Skin of body (tissue), 3 donors: ENCODE measurements at places on chromosomes 4 and X.

DNA sequence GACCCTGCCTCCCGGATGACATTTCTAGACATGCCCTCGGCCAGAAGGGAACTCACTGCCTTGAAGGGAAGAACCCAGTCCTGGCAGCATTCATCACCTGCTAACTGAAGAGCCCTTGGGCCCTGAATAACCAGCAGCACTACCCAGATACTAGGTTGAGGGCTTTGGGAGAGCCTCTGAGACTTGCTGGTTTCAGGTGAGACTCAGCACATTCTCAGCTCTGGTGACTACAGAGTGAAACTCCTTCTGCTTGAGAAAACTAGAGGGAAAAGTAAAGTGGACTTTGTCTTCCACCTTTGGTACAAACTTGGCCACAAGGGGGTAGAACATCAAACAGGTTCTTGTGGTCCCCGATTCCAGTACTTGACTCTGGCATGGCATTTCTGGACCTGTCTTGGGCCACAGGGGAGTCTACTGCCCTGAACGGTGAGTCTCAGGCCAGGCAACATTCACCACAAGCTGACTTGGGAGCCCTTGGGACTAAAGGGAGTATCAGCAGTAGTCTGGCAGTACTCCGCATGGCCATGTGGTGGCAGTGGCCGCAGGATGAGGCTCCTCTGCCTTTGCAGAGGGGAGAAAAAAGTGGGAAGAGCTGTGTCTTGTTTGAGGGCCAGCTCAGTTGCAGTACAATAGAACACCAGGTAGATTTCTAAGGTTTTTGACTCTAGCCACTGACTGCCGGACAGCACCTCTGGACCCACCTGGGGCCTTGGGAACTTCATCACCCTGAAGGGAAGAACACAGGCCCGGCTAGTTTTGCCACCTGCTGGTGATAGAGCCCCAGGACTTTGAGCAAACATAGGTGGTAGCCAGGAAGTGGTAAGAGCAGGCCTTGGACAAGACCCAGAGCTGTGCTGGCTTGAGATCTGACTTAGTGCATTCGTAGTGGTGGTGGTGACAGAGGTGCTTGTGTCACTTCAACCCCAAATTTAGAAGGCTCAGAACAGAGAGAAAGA, 414.8 kb downstream of the OPHN1 start:
- DNase-seq: no peak

DNA sequence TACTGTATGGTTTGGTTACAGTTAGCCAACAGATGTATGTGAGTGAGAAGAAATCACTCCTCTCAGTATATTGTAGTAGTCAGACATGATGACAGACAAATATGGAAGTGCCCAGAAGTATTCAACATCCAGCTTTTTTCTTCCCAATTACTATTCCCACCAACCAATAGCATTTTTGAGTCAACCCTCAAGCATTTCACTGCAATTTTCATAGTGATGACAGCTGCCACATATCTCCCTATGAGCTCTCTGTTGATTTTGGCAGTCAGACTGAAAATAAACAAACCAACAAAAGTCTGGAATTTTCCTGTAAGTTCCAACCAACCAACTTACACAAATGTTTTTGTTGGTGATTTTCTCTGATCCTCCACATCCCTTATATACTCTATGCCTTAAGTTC, 8.2 kb upstream of the TRAM1L1 start:
- DNase-seq: peak; percentile 1

DNA sequence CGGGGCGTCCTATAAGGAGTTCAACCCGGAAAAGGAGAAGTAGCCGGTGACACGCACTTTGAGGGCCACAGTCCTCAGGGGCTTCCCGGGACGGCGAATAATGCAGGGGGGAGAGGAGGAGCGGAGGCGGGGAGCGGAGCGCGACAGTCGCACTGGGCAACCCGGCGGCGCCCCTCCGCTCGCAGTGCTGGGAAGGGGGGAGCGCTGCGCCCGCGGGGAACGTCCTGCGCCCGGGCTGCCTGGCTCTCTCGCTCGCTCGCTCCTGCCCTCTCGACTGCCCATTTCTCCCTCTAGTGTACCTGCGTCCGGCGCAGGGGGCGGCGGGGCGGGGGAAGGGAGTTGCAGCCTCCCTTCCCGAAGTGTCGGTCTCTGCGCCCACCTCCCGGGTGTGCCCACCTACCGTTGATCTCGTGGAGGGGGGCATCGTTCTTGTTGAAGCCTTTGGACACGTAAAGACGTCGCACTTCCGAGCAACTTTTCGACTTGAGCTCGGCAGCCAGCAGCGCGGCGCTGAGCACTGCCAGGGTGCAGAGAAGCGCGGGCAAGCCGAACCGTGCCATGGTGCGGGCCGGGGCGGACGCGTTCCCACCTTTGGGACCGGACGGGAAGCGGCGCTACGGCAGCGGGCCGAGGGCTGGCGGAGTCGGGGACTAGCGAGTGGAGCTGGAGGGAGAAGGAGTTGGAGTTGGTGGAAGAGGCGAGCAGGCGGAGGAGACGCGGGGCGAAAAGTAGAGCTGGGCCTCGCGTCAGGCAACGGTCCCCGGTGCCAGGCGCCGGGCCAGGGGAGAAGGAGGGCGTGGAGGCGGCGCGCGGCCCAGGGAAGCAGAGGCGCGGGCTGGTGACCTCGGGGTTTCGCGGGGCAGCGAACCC, 648 bp downstream of the GPC4 start:
- no peak for DNase-seq

DNA sequence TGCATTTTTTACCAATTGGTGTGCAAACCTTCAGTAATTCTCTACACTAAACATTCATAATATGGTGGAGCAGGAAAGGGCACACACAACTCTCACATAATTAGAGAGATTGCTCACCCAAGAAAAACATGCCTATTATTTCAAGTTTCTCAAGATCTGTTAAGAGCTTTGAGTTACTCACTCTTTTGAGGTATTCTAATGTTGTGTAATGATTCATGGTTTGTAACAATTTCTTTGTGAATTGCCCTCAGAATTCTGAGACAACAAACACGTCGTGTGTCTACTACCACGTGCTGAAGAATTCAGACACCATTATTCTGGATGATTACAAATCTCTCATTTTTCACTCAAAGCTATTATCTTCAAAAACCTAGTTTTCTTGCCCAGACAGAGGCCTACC, 82.8 kb downstream of the PDGFC start:
- no peak for DNase-seq

- DNase-seq: no peak
These were observed 79.2 kb upstream of the NHS start for GRCh38 chrX:17295791-17296190.

DNA sequence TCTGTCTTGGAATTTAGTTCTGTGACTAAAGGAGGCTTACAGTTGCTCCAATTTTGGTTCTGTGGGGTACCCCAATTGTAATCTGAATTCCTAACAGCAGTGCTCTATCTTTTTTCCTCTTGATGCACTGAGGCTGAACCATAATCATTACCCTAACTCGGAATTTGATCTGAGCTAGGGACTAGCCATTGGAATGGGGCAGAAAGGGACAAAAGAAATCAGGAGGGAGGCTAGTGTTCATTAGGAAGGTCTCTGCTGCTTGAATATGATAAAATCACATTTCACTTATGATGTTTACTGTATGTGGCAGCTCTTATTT, 2.7 kb downstream of the KLF3 start:
- DNase-seq: peak; percentile 78

DNA sequence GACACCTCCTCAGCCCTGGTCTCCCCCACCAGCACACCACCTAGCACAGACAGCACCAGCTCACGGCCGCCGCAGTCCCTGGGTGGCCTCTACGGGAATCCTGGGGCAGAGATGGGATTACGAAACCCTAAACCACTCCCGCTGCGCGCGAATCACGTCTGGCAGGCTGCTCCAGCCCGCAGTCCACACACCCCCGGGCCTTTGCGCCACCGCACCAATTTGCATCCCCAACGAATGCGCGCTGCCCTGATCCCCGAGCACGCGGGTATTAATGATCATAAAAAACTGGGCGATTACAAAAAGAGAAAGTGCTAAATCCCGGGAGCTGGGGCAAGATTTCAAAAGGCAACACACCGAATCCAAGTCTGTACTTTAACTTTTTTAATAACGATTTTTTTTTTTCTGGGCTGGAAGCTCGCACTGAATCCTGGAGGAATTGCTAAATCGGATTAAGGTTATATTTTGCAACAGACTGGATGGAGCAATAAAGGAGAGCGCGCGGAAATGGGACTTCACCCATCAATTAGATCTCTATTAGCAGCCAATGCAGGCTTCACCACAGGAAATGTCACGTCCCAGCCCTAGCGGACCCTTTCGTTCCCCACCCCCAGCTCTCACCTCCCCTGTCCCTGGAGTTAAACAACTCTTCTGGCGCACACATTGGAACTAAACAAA, 69.8 kb upstream of the TMEM33 start:
- DNase-seq: no peak
